NCI-H82 (cell line): ENCODE measurements at places on chromosomes 11 and 22.

GRCh38 chr11:117911694-117912093 is 17.5 kb downstream of the TMPRSS13 start:
- no peak for DNase-seq

DNA sequence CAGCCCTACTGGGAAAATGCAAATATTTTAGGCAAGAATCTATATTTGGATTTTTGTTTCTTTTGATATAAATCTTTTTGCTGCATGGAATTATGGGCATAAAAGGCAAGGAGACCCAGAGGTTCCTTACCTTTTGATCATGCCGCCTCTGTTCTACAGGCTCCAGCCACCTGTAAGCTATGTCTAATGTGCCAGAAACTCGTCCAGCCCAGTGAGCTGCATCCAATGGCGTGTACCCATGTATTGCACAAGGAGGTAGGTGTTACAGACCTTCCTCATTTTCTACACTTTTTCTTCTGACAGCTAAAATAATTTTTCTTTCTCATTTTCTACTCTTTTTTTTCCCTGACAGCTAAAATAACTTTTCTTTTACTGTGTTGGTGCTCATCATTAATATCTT is 8.2 kb upstream of the BACE1-AS start:
- no peak for DNase-seq

- no peak for DNase-seq
Observed at GRCh38 chr22:49838771-49839717, 11.4 kb upstream of the BRD1 start.

- no peak for DNase-seq
Observed at GRCh38 chr11:10742460-10743208, 8.4 kb upstream of the CTR9 start.

GRCh38 chr22:35205961-35206360 is 51.3 kb upstream of the HMGXB4 start:
- peak; percentile 57 for DNase-seq

GRCh38 chr11:68948935-68949334 is 31.9 kb downstream of the MRGPRD start:
- DNase-seq: no peak

- DNase-seq: no peak
Observed at GRCh38 chr11:8768625-8769333, 86.2 kb downstream of the RPL27A start.

GRCh38 chr11:118912742-118913410 is 12.8 kb downstream of the BCL9L start:
- DNase-seq: no peak
